ENCODE measurements at places on chromosomes 7 and 10.

DNA sequence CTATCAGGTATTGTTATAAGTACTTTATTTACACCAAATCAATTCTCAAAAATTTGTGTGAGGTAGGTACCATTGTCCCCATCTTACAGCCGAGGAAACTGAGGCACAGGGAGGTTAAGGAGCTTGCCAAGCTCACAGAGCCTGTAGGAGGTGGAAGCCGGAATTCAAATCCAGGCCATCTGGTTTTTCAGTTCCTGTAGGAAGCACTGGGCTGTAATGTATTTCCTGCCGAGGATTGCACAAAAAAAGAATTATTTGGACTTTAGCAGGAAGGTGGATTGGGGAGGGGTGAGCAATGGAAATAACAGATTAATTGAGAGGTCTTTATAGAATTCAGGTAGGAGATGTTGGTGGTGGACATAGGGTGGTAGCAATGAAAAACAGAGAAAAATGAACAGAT lies 315.3 kb upstream of the AUTS2 start:
- no peak for DNase-seq

DNA sequence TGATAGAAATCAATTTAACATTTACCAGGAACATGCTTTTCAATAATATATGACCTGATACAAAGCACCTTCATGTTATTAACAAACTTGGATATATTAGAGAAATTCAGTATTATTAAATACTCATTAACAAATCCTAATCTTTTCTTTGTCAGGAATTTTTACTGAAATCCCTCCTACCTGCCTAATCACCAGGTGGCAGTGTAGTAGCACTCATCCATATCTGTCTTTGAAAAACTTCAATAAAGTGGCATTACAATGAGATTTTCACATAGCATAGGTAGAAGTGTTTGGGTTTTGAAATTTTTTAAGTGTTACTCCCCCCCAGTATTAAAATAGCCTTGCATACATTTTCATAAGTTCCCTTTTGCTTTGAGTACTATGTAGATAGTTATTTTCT lies 1246.6 kb upstream of the LRRN3 start:
- DNase-seq = no peak

- no peak for DNase-seq
Observed at GRCh38 chr10:70662362-70663220, 9.7 kb upstream of the ADAMTS14 start.

DNA sequence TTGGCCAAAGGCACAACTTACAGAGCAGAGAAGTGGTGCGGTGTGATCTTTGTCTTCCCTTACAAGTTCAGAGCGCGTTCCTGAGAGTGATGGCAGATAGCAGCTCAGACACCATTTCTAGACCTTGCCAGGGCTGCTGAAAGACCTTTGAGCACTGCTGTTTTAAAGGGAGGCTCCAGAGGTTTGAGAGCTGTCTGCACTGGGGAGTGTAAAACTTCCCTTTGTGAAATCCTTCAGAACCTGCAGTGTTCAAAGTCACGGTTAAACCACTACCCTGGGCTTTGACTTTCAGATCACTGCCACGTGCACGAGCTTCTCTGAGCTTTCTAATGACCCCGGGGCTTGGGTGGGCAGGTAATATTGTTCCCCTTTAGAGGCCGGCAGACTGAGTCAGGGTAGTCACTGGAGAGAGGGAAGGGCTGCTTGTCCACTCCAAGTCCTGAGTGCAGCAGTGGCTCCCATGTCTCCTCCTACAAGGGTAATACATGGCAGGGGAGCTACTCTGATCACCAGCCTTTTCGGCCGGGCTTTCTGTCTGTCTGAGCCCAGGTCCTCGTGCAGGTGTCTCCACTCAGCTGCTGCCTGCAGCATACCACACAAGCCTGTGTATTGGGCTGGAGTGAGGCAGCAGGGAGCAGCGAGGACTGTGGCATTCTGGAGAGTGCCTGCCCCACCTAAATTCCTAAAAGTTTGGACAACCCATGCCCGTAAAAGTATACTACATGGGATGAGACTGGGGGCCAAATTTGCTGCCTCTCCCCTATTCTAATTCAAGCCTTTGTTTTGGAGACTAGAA lies 63.3 kb downstream of the ZMIZ1 start:
- DNase-seq = no peak

GRCh38 chr7:75559976-75560365 lies 67.9 kb downstream of the SPDYE5 start:
- no peak for DNase-seq

GRCh38 chr7:46654546-46655443 lies 733.7 kb upstream of the IGFBP3 start:
- DNase-seq = no peak

Data from stimulated activated CD4-positive, alpha-beta T cell treated with anti-CD3 and anti-CD28 coated beads, TNF-alpha, amount 100 ng/mL, for 1 hour (primary cell).